ENCODE measurements at places on chromosomes 2 and 18.

- peak; percentile 38 for DNase-seq
Observed at GRCh38 chr2:176582990-176583481, 313.8 kb downstream of the MTX2 start.

DNA sequence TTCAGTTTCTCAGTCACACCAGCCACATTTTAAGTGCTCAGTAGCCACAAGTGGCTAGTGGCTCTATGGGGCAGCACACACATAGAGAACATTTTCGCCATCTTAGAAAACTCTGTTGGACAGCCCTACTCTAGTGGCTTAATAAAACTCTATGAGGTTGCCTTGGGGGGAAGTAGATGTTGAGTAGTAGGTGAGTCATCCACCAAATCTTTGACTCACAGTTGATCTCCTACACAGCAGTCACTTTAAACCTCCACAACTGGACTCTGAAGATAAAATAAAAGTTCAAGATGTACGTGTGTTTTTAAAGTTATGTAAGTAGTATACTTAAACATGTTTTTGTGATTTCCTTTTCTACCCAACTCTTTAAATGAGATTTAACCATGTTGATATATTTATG lies 379.0 kb downstream of the SETBP1 start:
- DNase-seq = peak; percentile 9

DNA sequence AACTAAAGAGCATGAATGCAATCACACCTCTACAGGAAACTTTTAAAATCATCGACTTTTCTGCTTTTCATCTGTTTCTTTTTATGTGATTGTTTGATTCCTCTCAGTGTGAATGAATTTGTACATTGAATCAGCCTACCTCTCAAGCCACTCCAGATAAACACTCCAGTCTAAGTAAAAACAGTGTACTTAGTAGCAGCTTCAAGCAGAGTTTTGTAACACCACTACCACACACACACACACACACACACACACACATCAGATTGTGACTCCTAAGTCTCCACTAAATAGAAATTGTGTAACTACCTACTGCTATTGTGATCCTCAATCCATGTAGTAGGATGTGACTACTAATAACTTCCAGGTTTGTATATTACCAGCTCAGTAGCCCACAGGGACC lies 65.3 kb upstream of the EPB41L5 start:
- DNase-seq = no peak

DNA sequence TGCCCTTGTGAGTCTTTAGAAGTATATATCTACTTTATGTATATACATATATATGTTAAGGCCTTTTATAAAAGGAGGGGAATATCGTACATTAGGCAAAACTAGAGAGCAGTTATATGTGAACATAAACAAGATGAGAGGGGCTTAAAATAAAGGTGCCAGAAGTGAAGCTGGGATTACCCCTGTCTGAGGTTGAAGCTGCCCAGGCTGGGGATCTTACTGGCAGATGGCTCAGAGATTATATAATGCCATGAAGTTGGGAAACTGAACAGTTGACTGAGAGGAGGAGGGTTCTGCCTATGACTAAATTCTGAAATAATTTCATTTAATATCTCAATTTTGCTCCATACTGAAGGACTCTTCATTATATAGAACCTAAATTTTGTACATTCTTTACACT lies 6.0 kb downstream of the PNO1 start:
- DNase-seq = no peak

DNA sequence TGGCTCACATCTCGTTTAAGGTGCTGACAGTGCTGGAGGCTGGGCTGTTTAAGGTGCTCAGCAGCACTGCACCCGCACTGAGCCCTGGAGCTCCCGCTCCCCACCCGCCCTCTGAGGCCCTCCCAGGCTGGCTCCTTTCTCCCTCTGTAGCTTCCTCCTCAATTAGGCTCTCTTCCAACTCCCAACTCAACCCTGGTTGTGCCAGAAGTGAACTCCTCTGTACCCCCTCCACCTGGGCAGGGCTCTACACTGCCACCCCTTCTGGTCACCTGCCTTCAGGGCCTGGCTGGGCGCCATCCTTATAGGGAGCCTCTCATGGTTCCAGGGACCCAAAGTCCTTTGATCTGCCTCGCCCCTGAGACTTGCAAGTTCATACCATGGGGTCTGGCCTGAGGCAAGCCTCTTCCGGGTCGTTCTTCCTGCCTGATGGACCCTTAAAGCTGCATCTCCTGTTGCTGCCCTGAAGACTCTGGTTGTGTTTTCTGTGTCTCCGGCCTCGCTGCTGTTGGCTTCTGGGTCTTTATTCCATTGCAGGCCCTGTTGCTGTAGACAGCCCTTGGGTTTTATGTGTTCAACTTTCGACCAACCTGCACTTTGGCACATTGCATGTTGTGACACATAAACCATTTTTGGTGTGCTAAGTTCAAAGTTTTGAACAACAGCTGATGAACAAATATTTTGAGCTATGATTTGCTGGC lies 199.6 kb downstream of the LDLRAD4 start:
- no peak for DNase-seq

All from activated CD4-positive, alpha-beta T cell treated with anti-CD3 and anti-CD28 coated beads, Interleukin-2, amount 50 U/mL, for 16 hours (primary cell).